ENCODE measurements at places on chromosomes 5 and 9.

DNA sequence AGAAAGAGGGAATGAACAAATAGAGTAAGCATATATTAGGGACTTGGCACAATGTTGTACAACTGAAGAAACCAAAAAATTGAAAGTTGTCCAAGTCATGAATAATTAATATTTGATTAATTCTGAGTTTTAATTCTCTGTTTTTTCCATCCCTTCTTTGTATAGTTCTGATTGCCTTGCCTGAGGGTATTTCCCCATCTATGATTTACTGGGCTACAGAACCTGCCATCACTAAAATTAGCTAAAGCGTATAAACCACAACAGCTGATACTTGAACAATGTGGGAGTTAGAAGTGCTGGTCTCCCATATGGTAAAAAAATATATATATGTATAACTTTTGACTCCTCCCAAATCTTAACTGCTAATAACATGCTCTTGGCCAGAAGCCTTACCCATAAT is 1253.5 kb upstream of the CDH6 start:
- DNase-seq, result no peak

GRCh38 chr9:89826186-89826585 is 221.4 kb downstream of the GADD45G start:
- DNase-seq, result no peak

DNA sequence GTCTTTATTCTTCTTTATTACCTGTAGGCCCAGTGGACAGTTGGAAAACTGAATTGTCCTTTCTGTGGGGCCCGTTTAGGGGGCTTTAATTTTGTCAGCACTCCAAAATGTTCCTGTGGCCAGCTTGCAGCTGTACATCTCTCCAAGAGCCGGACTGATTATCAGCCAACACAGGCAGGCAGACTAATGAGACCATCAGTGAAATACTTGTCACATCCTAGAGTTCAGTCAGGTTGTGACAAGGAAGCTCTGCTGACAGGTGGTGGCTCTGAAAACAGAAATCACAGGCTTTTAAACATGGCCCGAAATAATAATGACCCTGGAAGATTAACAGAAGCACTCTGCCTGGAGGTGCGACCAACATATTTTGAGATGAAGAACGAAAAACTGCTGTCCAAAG is 47.9 kb downstream of the RNF180 start:
- DNase-seq, result no peak

GRCh38 chr5:150394912-150395687 is 17.6 kb downstream of the CD74 start:
- no peak for DNase-seq

- DNase-seq, result no peak
These were observed 15.1 kb downstream of the IRF1 start for GRCh38 chr5:132475497-132475882.

- no peak for DNase-seq
These were observed 97.8 kb downstream of the C5orf15 start for GRCh38 chr5:133870661-133871060.

- no peak for DNase-seq
These were observed 370.3 kb upstream of the RGMB start for GRCh38 chr5:98403131-98403530.

DNA sequence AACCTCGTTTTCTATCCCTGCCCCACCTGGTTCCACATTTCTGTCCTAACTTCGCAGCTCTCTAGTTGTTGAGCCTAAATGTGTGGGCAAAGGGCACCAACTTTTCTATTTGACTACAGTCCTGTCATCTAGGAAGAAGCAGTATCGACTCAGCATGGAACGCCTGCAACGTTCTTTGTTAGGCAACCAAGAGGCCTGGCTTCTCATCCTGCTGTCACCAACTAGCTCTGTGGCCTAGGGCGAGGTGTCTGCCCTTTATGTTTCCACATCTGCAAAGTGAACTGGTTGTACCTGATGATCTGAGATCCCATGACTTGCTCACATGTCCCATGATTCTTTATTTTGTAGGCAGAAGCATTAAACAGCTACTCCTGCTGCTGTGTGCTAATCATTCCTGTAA is 248.9 kb downstream of the ADAMTSL1 start:
- DNase-seq, result no peak

DNA sequence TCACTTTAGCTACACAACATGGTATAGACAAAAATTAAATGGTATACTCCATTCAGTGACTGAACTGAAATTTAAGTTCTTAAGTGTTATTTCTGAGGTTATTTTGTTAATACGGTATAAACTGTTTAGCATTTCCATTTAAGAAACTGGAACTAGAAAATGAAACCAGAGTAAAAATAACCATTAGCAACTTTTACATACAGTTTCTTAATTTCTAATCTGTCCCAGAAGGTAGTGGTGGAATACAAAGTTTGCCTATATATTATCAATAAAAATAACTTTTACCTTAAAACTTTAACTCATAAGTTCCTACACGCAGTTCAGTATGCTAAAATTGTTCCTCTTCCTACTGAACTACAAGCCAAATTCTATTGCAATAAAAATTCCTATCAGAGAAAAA is 10.3 kb downstream of the GOLPH3 start:
- no peak for DNase-seq

DNA sequence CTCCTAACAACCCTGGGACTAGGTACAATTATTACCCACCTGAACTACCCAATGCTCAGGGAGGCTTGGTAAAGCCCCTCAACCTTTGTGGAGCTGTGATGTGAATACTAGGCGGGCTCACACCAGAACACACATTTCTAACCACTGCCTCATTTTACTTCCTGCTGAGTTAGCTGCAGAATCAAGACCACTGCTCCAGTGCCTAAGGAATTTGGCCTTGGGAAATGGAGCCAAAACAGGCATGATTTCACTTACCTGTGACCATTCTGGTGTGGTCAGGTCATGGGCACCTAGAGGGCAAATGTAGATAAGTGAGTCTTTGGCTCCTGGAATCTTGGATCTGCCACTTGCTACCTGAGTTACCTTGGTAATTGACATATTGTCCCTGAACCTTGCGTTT is 5.2 kb downstream of the WWC1 start:
- no peak for DNase-seq

- DNase-seq, result no peak
These were observed 49.9 kb upstream of the GDNF start for GRCh38 chr5:37889612-37890317.

DNA sequence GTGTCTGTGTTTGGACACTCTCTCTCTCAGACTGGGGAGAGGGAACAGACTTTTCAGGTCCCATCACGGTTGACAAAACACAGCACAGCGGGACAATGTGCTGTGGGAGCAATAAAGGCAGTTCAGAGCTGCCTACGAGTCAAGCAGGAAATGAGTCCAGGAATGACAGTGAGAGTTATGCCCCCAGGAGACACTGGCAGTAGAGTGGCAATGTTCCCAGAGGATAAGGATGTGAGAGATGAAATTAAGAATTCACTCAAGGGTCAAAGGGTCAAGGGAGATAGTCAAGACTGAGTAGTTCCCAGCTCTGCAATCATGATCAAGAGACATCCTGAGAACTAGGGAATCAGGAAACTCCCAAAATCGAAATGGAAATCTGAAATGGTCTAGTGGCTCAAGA is 156.1 kb downstream of the LURAP1L start:
- no peak for DNase-seq

GRCh38 chr9:121217609-121218292 is 16.1 kb upstream of the RAB14 start:
- DNase-seq, result no peak

- DNase-seq, result no peak
These were observed 218.5 kb downstream of the TLE1 start for GRCh38 chr9:81470864-81471263.
